ENCODE measurements at places on chromosomes 3 and 15. TPM values are rescaled to one million over a fixed set of nuclear protein-coding genes. Genes with fewer than 3 reads are reported as not detected.

EIF4E3 gene
- total RNA-seq: 0.07 TPM

GOLGA8R gene
- 0.86 TPM for total RNA-seq

MKRN3 gene
- 9.3 TPM for total RNA-seq

HCLS1 gene
- not detected for total RNA-seq
